Myocyte (in vitro differentiated cells): ENCODE measurements at places on chromosomes 7 and 10.

GRCh38 chr7:128027485-128027980 lies 3.7 kb downstream of the LRRC4 start:
- peak; percentile 71 for DNase-seq

- DNase-seq: no peak
Measured at GRCh38 chr10:77600640-77601039, 37.0 kb downstream of the KCNMA1 start.

- DNase-seq: peak; percentile 40
Measured at GRCh38 chr10:114042895-114043531, 653 bp upstream of the ADRB1 start.

GRCh38 chr10:128625926-128626325 lies 499.7 kb upstream of the MKI67 start:
- no peak for DNase-seq

- DNase-seq: no peak
Measured at GRCh38 chr7:27868131-27868550, 128.2 kb downstream of the TAX1BP1 start.

DNA sequence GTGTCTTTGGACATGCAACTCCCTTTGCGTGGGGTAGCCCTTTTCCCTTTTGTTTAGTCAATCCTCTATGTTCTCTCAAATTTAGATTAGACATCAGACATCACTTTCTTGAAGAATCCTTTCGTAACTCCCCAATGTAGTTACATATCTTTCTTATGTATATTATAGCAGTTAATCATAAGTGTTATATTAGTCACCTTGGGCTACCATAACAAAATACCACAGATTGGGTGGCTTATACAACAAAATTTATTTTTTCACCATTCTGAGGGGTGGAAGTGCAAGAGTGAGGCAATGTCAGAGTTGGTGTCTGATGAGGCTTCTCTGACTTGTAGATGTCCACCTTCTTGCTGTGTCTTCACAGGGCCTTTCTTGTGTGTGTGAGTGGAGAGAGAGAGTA lies 105.7 kb downstream of the PHTF2 start:
- DNase-seq: no peak

DNA sequence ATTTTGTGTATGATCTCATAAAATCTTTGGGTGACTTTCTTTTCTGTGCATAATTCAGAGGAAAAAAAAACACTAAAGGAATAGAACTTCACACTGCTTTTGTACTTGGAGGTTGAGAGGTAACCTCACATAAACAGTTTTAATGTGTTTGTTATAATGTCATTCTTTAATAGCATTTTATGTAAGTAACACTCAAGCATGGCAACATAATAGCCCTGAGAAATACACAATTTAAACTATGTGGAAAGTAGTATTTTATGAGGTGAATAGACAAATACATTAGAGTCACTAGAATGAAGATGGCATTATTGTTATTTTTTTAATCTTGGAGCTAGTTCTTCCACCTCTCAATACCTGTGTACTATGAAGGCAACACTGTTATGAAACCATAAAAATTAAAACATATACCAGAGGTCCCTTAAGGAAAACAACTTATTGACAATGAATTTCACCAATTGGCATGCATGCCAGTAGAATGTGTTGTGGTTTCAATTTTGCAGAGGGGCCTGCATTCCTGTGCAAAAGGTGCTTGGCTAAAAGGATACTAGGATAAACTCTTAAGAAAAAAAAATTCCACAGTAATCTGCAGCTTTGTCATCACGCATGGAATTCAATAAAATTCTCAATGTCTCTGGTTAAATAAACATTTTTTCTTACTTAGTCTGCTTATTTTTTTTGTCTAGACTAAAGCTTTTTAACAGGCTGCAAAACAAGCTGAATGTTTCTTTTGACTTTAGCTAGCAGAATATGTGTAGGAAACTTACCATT lies 102.5 kb downstream of the CD36 start:
- DNase-seq: no peak

DNA sequence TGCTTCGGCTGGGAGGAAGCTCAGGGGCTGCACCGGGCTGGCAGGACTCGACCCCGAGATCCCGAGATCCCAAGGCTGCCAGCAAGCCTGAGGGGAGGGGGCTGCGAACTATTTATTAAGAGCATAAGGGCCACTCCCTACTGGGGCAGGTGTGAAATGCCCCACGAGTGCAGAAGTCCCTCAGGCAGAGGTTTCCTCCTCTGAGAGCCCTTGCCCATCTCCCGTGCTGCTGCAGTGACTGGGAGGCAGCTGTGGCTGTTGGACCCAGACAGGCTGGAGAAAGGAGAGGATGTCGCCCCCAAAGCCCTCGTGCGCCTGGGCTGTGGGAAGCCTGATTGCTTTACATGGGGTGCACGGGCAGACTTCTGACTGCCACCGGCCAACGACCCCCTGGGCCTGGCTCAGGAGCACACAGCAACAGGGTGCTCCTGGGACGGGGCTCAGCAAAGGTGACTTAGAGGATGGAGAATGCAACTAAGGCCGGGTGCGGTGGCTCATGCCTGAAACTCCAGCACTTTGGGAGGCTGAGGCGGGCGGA lies 39.8 kb downstream of the RGS10 start:
- DNase-seq: no peak

- peak; percentile 64 for DNase-seq
Measured at GRCh38 chr7:56105508-56105907, 768 bp downstream of the CHCHD2 start.

- no peak for DNase-seq
Measured at GRCh38 chr7:35524112-35524804, 170.7 kb downstream of the HERPUD2 start.

GRCh38 chr10:565676-566075 lies 123.8 kb downstream of the DIP2C start:
- no peak for DNase-seq

DNA sequence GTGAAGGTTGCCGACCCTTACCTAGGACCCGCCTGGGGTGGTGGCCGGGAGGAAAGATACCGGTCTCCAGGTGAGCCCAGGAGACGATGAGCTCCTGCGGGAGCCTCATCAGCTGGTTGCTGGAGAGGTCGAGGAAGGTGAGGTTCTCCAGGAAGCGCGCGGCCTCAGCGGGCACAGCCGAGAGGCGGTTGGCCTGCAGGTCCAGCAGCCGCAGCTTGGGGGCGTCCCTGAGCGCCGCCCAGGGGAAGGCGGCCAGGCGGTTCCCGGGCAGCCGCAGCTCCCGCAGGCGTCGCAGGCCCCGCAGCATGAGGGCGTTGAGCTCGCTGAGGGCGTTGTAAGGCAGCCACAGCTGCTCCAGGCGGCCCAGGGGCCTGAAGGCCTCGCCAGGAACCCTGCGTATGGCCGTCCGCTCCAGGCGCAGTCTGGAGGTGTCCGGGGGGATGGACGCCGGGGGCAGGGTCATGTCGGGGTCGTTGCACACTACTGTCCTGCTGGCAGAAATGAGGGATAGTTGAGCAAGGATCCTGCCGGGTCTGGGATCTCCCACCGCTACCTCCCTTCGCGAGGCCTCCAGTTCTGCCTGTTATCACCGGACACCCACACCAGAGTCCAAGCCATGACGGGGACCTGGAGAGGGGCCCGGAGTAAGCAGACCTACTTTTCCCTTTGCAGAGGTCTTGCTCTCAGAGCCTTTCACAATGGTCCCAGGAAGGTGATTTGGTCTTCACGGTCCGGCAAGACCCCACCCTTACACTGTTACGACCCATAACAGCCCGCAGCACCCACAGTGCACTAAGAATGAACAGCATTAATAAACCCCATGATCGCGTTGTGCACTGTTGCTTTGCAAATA lies 3.9 kb downstream of the LRIT1 start:
- DNase-seq: no peak

DNA sequence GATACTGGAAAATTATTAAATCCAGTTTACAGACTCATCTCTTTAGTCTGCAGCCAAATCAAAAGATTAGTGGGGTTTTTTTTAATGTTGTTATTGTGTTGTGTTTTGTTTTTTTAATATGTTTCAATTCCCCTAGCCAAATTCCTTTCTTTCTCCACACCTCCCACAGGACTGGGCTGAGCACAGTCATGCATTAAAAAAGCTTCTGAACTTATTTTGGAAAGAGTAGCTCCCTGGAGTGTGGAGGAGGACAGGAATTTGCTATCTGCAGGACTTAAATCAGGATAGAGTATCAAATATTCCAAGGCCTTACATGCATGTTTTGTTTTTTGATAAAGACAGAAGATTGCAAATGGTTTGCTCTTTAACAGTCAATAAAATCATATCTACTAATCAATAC lies 90.7 kb downstream of the GNAI1 start:
- DNase-seq: peak; percentile 53

DNA sequence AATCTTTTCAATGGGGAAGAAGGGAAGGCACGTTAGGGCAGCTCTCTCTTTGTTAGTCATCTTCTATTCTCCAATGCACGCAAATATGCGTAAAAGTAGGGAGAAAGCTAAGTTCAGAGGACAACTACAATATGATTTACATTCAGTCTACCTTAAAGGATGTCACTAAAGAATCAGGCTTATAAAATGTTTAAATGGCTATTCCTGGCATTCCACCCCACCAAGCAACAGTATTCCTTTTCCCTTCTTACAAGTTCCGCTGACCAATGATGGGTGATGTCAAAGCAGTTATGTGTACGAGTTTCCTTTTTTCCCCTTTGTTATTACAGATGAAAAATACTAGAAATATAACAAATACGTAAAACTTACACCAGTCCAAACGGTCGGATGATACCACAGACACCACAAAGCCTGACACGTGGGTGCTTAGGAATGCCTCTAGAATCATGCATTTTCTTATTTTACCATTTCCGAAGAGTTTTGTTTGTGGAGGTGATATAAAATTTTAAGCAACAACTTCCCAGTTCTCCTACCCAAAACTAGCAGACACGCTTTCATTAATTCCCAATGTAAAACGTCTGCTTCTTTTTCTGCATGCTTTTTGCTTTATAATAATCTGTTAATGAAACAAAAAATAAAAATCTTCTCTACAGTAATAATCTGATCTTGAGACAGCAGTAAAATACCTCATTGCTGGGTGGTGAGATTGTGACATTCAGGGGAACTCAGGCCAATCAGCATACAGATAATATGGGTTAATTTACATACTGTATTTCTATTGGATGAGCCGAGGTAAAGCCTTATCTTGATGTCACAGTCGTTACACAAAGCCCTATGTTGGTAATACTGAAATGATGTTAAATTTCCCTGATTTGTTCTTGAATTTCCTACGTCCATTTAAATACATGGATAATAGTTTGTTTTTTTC lies 708 bp upstream of the GPR85 start:
- DNase-seq: peak; percentile 89

- peak; percentile 54 for DNase-seq
Measured at GRCh38 chr7:106050746-106051117, 61.4 kb downstream of the SYPL1 start.

DNA sequence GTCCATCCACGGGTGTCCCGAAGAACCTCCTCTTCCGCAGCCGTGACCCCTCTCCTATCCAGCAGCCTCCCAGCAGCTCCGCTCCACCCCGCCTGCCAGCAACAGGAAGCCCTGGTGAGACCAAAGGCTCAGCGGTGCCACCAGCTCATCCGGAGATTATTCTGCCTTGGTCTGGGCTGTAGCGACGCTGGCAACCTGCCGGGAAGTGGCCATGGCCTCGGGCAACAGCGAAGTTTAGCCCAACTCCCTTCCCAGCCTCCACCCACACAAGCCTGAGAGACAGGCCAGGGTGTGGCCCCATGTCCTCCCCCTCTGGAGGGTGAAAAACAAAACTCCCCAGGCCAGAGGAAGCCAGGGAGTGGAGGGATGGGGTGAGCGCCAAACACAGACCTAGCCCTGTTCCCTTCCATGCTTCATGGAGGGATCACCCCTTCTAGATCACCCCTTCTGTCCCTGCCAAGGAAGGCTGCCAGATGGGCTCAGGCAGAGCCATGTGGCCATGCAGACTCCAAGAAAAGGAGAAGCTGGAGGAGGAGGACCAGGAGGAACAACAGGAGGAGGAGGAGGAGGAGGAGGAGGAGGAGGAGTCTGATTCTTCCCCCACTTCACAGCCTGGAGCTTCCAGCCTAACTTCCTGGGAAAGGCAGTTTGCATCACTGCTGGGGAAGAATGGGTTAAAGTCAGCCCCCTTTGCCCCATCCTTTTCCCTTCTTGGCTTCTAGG lies 918 bp downstream of the CALHM2 start:
- DNase-seq: peak; percentile 72

DNA sequence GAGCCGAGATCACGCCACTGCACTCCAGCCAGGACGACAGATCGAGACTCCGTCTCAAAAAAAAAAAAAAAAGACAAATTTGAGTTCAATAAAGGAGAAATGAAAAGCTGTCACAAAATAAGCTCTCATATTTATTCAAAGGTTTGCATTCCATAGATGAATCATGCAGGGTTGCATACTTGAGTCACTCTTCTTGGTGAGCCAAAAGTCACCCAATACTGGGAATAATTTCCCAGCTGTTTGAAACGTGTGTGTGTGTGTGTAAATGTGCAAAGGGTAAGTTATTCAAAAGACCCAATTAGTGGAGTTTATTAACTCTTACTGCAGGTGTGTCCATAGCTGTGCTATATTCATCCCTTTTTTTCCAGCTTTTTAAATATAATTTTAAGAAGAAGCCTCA lies 297.7 kb downstream of the CCDC3 start:
- DNase-seq: peak; percentile 71

DNA sequence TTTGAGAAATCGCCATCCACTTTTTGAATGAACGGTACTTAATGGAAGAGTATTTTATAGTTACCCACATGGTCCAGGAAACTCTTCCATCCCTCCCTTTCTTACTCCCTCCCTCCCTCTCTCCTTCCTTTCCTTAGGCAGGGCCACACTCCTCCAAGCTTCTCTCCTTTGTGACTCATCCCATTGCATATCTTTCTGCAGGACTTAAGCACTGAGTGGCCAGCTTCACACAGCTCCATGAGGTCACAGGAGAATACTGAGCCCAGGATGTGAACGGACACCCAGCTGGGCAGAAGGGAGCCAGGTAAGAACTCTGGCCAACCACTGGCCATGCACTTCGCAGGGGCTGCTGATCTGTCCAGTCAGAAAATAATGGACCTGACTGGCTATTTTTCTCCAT lies 189.7 kb upstream of the ADCY1 start:
- no peak for DNase-seq

DNA sequence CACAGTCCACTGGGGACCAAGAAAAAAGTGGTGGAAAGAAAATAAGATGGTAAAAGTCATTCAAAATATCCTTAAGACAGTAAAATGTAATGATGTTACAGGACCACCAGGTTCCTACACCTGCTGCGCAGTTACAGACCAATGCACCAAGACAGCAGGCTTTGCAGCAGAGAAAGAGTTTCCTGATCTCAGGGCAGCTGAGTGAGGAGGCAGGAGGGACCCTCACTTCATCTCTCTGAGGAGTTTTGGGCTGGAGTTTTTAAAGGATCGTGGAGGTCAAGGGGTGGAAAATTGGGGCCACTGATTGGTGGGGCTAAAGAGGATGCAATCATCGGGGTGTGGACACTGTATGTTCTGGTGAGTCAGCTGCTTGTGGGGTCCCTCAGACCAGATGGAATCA lies 100.0 kb downstream of the BMS1 start:
- no peak for DNase-seq

GRCh38 chr10:108052981-108053380 lies 888.5 kb upstream of the SORCS1 start:
- no peak for DNase-seq
